Omental fat pad (tissue), 4 donors: ENCODE measurements at places on chromosomes 1 and 21. TPM values are rescaled to one million over a fixed set of nuclear protein-coding genes. Genes with fewer than 3 reads are reported as not detected.

DNA sequence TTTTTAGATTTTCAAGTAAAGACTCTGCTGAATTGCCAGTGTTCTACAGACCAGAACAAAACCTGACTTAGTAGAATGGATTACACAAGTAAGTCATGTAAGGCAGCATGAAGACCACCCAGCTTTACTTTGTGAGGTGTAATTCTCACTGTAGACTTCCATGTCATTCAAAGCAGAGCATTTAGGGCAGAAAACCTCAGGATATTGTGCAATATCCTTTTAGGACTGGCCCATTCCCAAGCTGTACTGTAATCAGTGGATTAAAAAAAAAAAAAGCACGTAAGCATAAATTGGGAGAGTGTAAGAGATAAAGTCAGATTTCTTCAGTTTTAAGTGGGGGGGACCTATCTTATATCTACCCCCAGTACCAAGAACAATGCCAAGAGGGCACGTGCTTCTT, 380.5 kb upstream of the PRMT6 start:
- DNase-seq = no peak

- DNase-seq = no peak
These were observed 26.9 kb upstream of the DPT start for GRCh38 chr1:168755800-168756418.

- DNase-seq = no peak
These were observed 178.4 kb downstream of the DUSP10 start for GRCh38 chr1:221563476-221563921.

DNA sequence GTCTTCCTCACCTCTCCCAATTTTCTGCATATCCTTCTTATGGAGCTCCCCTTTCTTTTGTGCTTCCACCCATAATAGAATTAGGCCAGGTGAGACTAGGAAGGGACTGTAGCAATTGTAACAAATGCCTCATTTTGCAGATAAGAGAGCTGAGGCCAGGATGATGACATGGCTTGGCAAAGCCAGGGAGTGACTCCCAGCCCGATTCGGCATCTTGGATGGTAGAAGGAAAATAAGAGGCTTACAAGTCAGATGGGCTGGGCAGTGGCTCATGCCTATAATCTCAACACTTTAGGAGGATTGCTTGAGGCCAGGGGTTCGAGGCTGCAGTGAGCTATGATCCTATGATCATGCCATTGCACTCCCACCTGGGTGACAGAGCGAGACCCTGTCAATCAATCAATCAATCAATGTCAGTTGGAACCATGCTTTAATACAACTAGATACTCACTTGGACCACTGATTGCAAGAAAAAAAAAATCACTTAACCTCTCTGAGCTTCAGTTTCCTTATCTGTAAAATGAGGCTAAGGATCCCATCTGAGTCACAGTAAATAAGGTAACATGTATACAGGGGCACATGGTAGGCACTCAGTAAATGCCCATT, 51.6 kb downstream of the PLEKHA6 start:
- DNase-seq = no peak

DNA sequence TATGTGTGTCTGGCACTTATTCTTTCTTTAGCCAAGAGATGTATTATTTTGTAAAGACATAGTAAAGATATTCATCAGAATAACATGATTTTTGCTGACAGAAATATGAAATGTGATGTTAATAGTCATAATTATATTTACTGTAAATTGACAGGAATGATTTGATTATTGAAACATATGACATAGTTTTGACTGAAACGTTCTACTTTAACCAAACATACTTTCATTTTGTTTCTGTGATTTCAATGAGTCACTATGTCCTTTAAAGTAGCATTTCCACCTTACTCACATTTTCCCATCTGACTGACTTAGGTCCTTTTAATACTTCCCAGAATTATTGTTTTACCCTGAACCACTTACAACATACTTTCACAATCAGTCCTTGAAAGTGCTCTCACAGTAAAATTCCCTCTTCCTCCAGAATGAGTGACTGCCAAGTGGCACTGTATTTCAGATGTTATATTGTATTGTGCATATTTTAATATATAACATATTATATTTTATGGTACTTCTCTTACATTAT, 437.9 kb downstream of the NCAM2 start:
- DNase-seq = no peak

GRCh38 chr21:39660191-39660980, 47.6 kb downstream of the B3GALT5 start:
- DNase-seq = no peak

SPATA21 gene
- not detected for total RNA-seq
